RKO (cell line): ENCODE measurements at places on chromosomes 3 and 15.

- no peak for DNase-seq
These were observed 84.0 kb upstream of the SKOR1 start for GRCh38 chr15:67741308-67741707.

- DNase-seq = no peak
These were observed 162.3 kb downstream of the PGPEP1L start for GRCh38 chr15:98845138-98845884.

DNA sequence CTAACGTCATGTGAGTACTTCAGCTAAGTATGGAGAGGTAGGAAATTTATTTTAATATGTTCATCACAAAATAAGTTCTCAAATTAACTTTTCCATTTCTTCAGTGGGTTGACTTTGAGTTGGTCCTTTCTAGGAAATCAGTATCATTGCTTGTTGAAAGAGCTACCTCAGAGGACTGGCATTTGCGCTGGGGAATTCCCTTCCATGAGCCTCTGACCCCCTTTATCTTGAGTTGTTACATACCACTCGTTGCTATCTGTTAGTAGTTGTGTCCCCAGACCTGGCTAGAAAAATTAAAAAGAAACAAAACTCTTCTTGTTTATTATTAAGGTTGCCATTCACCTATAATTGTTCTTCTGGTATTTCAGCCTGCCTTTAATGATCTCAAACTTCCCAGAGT lies 96.8 kb upstream of the ROBO2 start:
- no peak for DNase-seq

DNA sequence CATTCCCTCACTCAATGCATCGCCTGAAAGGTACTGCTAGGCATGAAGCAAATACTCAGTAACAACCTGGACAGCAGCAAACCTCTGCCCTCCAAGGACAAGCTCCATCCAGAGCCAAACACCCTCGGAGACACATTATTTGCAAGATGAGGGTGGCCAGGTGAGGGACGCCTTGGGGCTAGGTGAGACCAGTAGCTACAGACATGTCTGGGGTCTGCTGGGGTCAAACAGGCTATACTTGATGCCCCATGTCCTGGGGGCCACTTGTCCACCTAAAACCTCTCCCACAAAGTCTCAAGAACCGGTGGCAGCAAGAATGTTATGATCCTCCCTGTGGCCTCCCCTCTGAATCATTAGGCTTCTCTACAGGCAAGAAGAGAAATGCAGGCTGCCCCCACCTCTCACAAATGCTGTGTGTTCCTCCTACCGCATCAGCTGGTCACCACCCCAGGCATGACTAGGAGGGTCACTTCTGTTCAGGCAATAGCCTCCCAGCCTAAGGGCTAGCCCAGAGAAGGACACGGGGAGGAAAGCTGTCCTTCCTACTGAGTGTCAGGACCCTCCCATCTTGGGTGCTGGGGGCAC lies 54.3 kb downstream of the TBC1D2B start:
- DNase-seq = no peak

- DNase-seq = no peak
These were observed 58.2 kb upstream of the NR2C2 start for GRCh38 chr3:14889205-14889604.

DNA sequence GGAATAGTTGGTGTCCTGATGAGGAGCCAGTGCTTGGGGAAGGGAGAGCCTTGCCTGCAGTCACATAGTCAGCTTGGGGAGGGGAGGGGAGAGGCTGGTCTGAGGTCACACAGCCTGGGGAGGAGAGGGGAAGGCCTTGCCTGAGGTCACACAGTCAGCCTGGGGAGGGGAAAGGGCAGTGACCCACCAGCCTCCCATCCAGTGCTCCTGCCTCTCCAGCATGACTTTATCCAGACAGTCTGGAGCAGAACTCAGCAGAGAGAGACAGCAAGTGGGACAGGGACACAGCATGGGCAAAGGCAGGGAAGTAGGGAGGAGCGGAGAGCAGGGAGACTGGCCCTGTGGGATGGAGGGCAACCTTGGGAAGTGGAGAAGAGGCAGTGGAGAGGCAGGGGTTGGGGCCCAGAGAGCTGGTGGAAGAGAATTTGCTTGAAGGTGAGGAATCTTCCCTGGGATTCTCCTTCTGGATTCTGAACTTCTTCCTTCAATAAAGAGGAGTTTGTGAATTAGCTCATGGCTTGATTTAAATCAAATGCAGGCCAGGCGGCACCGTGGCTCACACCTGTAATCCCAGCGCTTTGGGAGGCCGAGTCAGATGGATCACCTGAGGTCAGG lies 64.5 kb downstream of the CORO2B start:
- DNase-seq = no peak

DNA sequence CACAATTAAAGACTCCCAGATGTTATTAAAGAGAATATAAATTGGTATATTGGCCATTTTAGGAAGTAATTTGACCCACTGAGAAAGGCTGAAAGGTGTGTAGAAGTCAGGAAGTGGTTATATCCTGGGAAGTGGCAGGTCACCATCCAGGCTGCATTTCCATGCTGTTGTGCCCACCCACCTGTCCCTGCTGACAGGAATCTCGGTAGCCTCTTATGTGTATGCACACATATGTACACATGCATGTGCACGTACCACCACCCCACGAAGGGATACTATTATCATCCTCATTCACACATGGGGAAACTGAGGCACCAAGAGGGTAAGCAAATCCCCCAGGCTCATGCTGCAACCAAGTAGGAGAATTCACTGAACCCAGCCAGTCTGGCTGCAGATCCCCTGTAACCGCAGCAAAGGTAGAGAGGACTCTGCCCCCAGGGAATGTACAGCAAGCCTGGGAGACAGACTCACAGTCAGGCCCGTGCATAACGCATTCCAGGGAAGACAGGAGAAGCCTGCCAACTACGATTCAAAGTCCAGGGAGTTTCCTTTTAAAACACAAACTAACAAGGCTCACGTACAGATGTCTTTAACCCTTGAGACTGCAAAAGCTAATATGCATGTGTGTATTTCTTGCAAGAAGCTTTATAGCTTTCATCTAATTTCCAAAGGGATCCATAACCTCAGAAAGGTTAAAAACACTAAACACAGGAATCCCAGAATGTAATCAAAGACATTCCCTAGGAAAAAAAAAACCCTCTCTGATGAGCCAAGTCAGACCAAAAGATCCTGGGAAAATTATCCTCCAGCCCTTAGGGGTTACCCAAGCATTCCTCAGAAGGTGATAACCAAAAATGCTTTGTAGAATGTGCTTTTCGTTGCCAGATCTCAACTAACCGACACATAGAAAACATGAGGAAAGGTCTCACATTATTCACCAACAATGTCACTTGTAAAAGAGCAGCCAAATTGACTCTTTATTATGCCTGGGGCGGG lies 129.6 kb downstream of the ADAMTS17 start:
- no peak for DNase-seq

DNA sequence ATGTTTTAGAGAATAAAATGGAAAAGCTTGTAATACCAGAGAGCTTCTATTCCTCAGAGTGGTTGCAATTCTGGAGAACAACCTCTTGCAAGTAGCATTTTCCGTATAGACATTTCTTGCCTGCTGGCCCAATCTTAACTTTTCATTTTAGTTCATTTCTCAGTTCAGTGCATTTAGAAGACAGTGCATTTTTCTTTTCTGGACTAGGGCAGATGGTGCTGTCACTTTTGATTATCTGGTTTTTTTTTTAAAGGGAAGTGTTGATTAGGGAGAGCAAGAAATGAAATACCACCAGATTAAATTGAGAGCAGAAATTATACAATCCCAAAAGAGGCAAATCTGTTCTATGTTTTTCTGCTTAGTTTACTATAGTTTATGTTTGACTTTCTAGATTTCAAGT lies 172.7 kb downstream of the GHSR start:
- DNase-seq = no peak

GRCh38 chr3:126014252-126014651 lies 45.3 kb downstream of the ROPN1B start:
- no peak for DNase-seq

- no peak for DNase-seq
These were observed 16.2 kb downstream of the CTSH start for GRCh38 chr15:78928616-78929093.

DNA sequence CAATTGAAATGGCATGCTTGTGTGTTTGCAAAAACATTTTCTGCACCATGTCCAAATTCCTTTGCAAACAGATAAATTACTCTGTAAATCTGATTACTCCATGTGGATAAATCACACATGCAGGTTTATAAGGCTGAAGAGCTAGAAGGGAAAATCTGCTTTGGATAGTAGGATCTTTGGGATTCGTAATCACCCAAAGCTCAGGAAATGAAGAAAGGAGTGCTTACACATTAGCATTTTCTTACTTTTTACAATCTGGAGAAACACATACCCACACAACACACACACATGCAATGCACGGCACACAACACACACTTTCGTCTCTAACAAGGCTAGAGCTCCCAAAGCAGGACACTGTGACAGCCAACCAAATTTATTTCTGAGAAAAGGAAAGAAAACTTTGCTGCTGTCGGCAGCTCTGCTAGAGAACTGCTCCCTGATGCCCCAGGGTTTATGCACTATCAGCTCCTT lies 2.1 kb downstream of the LSAMP start:
- DNase-seq = no peak

- peak; percentile 68 for DNase-seq
These were observed 57.5 kb upstream of the LMCD1 start for GRCh38 chr3:8443829-8444791.

- no peak for DNase-seq
These were observed 38.7 kb downstream of the PDIA5 start for GRCh38 chr3:123105201-123106189.

DNA sequence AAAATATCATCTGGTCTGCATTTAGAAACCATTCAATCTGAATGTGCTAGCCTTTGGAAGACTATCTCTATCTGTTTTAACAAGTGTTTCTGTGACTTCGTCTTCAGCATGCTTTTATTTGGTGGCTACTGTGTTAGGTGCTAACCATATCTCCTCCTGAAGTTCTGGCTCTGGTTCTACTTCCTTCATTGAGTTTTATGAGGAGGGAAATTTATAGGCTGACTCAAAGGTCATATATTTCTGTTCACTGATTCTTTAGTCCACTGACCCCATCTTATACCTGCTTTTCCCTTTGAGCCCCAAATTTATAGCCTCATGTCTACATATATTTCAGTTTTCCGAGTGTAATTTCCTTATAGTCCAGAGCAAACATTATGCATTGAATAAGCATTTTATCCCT lies 295.0 kb upstream of the RASGRP1 start:
- no peak for DNase-seq

- DNase-seq = peak; percentile 28
These were observed 36.9 kb downstream of the DNASE1L3 start for GRCh38 chr3:58173669-58174398.
